Activated gamma-delta T cell treated with anti-CD3 and anti-CD28 coated beads, Interleukin-2, amount 50 U/mL, for 16 hours (primary cell): ENCODE measurements at places on chromosomes 2 and 18.

GRCh38 chr2:224038049-224038829 lies 847 bp downstream of the SERPINE2 start:
- DNase-seq = peak; percentile 11

DNA sequence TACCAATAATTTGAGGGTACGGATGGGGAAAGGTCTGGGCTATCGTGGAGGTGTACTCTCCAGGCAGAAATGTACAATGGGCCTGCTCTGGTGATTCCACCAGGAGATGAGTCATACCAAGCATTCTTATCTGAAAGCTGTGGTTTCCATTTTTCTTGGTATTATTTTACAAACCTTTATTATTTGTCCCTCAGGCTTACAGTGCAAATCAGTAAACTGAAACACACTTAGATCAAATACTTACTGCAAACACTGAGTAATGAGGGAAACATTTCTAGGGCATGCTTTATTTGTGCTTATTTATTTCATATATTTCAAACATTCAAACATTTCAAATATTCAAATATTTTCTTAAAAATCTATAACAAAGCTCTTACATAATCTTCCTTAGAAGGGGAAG lies 319.8 kb downstream of the RND3 start:
- no peak for DNase-seq

DNA sequence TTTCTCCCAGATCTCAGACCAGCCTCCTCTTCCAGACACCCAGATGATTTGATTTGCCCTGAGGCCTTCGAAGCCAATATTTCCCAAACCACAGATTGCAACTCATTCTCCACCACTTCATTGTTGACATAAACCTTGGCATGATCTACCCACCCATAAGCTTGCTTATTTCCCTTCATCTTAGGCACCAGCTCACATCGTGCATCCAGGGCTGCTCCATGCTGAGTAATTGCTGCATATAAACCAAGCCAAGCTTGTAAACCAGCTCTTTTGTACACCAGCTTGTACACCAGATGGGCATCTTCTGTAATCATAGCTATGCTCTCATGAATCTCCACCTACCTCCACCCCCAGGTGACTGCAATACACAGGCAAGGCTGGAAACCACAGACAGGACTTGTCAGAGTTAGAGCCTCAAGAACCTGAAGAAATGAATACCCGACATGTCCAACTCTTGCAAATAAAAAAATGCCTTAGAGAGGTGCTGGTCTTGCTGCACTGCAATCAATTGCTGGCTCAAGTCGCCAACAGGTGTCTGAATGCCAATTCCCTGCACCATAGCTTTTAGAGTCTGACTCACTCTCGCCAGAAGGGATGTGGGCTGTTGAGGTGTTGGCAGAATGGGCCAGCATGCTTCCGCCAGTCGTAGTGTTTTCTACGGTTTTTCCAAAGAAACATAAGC lies 31.5 kb downstream of the TRABD2A start:
- DNase-seq = peak; percentile 31

- DNase-seq = no peak
Observed at GRCh38 chr2:238475566-238475965, 48.8 kb downstream of the ASB1 start.

DNA sequence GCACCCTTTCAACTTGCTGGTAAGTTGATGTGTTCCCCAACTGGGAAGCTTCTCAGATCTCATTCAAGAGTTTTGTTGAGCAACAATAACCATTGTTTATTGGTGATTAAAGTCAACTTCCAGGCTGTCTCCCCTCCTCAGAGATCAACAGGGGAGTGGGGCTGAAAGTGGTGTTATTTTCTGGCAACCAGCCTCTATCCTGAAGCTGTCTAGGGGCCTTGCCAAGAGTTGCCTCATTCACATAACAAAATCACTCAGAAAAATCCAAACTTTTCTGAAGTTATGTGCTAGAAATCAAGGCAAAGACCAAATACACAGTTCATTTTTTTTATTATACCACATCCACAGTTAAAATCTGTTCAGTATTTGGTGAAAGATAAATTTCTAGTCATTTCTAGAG lies 788.4 kb downstream of the LRRTM4 start:
- DNase-seq = no peak

GRCh38 chr2:134438371-134438770 lies 184.5 kb downstream of the MGAT5 start:
- no peak for DNase-seq

DNA sequence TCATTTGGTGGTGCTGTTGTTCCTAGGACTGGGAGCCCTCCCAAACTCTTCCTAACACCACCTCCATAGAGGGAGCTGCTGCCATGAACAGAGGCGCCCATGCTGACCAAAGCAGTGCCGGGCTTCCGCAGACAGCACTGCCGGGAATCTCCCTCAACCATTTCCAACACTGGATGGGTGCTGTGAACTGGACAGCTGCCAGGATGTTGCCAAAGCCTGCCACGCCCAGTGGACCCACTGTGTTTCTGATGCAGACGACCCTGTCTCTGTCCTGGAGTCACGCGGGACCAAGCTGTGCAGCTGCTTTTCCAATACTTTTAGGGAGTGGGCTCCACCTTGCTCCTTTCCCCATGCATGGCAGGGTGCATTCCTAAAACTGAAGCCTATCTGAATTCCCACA lies 16.9 kb upstream of the GNAL start:
- no peak for DNase-seq

DNA sequence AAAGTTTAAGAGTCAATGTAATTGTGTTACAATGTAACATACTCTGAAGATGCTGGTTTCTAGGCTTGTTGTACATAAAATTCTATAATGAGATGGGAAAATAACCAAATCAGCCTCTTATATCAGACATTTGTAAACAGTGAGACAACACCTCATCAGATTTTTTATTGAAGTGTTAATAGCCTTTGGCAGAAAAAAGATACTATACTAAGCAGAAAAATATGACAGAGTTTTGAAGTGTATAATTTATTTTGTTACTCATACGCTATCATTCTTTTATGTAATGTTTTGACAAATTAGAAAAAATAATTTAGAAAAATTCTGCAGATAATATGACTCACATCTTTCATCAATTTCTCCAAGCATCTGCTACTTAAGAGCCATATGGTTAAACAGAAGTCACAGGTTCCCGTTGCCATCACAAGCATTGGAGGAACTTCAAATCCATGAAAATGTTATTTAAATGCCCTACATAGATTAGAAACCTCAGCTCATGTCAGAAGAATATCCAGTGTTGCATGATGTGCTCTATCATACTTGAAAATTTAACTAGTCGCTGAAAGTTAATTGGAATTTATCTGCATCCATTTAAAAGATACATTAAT lies 535.4 kb downstream of the LRP1B start:
- no peak for DNase-seq

- no peak for DNase-seq
Observed at GRCh38 chr2:237297421-237298150, 116.4 kb downstream of the COL6A3 start.

- DNase-seq = no peak
Observed at GRCh38 chr18:73270920-73271634, 403.3 kb upstream of the NETO1 start.

- DNase-seq = no peak
Observed at GRCh38 chr2:177335917-177336450, 56.6 kb upstream of the AGPS start.

DNA sequence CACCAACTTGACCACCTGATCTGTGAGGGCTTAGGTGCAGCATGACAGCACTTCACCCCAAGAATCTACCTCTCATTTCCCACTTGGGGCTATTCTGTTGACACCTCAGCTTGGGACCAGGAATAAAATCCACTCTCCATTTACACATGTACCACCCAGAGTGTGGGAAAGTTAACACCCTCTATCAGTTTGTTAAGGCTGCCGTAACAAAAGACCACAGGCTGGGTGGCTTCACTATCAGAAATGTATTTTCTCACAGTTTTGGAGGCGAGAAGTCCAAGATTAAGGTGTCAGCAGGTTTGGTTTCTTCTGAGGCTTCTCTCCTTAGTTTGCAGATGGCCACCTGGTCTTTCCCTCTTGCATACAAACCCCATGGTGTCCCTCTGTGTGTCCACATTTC lies 277.7 kb upstream of the ERBB4 start:
- DNase-seq = no peak

DNA sequence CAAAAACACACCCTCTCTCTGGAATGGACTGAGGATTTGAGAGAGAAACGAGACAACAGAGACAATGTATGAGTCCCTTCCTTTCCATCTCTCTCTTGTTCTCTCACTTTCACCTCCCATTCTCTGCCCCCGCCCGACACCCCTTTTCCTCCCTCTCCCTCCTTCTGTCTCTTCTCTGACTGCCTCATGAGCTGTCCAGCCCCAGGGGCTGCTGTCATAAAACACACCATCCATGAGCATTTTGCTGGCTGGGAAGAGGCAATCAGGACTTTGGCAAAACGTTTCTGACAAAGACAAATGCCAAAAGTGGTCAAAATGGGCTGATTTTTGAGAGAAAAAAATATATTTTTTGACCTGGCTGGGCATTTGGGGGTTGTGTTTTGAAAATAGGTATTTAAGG lies 377.2 kb downstream of the EN1 start:
- DNase-seq = no peak

DNA sequence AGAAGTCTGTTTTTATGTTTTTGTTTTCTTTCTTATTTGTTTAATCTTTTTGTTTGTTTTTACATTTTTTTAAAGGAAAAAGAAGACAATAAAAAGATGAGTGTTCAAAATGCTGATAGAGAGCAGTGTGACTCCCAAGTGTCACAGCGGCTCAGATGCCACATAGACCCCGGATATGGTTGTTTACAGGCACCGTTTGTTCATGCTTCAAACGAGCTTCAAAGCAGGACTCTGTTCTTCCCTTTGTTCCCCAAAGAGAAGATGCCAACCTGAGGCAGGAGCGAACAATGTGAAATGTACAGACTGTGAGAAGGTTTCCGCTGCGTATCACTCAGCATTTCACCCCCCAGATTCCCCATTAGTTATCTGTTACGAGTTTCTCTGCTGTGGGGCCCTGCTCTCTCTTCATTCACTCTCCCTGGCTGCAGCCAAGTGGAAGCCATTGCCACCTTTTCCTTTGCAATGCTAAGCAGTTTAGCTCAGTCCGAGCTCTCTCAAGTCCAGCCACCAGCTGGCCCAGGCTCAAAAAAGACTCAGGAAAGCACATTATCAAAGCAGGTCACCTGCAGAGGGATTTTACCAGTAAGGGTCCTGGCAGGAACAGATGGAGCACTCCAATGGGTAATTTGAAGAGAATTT lies 36.4 kb upstream of the PHLPP1 start:
- DNase-seq = no peak

GRCh38 chr2:147211484-147211883 lies 633.3 kb upstream of the ACVR2A start:
- DNase-seq = no peak

DNA sequence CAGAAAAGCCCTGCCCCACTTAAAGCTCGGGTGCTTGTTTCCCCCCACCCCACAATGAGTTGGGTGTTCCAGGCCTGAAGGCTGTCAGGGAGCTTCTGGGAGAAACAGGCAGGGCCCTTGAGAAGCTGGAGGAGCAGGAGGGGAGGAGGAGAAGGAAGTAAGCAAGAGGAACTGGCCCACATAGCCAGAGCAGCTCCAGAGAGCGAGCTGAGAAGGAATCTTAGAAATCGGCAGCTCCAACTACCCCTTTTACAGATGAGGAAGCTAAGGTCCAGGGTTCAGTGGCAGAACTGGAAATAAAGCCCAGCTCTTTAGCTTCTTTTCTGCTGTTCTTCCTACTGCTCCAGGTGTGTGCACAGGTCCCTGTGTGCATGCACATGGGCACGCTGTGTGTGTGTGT lies 12.7 kb upstream of the KCNK3 start:
- DNase-seq = no peak

DNA sequence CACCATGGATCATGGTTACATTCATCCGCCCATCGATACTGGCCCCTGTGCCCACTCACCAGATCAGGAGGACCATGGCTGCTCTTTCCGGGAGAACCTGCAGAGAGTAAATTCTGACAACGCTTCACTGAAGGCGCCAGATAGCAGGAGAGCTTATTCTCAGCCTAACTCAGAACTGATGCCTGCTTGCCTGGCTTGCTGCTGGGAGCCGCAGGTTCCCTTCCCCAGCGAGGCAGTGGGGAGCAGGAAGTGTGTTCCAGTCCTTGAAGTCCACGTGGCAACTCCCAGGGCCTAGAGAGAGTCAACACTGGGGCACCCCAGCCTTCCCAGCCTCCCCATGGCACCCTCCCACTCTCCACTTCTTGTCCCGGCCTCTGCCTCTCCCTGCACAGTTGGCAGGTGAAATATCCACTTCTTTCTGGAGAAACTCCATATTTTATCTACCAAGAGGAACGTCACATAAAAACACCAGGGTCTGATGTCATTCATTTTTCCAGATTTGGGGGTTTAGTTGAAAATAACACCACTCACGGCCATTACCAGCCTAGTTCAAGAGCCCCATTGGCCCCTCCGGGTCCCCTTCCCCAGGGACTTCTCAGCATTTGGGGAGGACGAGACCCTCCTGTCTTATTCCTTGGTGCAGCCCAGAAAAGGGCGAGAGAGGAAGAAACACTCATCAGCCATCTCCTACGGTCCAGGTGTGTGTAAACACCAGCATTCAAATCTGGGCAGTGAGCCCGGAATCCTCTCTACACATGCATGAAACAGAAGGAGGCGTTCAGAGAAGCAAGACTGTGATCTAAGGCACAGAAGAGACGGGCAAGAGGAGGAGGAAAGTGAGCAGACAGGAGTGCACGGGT lies 3.5 kb upstream of the TUBB6 start:
- DNase-seq = no peak

DNA sequence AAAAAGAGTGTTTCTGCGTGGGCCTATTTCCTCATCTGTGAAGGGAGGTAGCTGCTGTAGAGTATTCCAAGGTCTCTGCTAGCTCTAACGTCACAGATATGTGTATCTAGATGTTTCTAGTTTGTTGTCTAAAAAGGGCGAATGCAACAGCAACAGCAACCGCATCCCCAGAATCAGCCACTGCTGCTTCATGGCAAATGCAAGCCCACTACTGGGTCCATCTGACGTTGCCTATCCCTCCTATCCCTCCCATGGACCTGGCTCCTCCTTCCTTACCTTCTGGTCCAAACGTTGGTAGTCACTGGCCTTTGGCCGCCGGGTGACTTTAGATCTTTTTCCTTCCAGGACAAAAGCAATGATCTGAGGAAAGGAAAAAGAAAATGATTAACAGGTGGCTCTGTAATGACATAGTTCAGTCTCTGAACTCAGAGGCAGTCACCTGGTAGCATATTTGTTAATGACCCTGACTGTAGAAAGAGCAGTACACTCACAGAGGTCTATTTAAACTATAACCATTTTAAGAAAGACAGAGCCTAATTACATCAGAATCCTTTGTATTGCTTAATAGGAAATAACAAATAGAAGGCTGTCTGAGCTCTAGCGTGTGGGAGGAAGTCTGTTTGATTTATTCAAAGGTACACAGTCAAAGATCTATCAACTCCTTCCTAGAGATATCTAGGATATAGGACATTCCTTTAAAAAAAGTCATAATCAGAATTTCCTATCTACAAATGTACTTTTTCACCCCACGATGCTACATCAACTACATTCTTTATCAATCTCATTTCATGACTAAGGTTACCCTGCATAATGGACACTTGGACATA lies 2.9 kb downstream of the TGOLN2 start:
- DNase-seq = no peak

GRCh38 chr2:106551417-106552130 lies 64.4 kb downstream of the CD8B2 start:
- DNase-seq = no peak
